G401 (cell line): ENCODE measurements at places on chromosomes 2 and 18. TPM values are rescaled to one million over a fixed set of nuclear protein-coding genes. Genes with fewer than 3 reads are reported as not detected.

G6PC2 gene
- not detected in 2 replicates for total RNA-seq

REG1B gene
- total RNA-seq, result not detected in 2 replicates

CACNB4 gene
- 0.12 and 4.4 TPM in 2 replicates for total RNA-seq

HOXD9 gene
- 6.6 and 10.6 TPM in 2 replicates for total RNA-seq

ACADL gene
- total RNA-seq, result not detected in 2 replicates

GRCh38 chr2:38654528-38655381 is 11.2 kb upstream of the GALM start:
- DNase-seq, result no peak

GRCh38 chr2:128736689-128737545 is 418.2 kb upstream of the HS6ST1 start:
- DNase-seq, result peak; percentile 82

- no peak for DNase-seq
Observed at GRCh38 chr2:168773719-168774521, 28.5 kb upstream of the NOSTRIN start.

DNA sequence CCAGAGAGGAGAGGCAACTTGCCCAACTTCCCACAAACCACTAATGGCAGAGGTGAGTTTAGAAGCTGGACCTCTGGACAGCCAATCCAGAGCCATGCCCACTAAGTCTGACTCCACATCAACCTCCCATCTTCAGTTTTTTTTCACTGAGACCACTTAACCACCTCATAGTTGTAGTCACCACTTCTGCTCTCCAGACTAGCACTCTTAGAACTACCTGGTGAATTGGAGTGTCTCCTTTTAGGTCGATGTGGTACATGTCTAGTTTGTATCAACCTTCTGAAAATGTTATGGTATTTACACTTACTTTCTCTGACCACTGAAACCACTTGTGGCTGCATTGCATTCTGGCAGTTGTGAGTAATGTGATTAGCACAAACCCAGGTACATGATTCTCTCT is 743.6 kb upstream of the FANCL start:
- no peak for DNase-seq
